Motor neuron (in vitro differentiated cells): ENCODE measurements at places on chromosomes 7 and 10. TPM values are rescaled to one million over a fixed set of nuclear protein-coding genes. Genes with fewer than 3 reads are reported as not detected.

DNA sequence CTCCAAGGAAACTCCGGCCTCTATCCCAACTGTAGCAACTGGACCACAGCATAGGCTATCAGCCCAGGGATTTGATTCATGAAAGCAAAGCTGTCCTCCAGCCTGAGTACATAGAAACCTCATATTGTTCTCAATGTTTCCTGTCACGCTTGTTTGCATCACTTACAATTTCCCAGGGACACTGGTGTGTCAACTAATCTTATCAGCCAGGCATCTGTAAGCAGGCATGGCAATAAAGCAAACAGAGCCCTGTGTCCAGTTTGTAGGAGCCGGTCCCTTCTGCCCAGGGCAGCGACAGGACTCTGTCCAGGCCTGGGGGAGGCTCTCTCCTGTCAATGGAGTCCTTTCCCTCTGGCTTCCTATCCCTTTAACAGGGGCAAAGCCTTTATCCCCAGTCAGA lies 23.0 kb upstream of the CDHR3 start:
- ATAC-seq, result no peak

DNA sequence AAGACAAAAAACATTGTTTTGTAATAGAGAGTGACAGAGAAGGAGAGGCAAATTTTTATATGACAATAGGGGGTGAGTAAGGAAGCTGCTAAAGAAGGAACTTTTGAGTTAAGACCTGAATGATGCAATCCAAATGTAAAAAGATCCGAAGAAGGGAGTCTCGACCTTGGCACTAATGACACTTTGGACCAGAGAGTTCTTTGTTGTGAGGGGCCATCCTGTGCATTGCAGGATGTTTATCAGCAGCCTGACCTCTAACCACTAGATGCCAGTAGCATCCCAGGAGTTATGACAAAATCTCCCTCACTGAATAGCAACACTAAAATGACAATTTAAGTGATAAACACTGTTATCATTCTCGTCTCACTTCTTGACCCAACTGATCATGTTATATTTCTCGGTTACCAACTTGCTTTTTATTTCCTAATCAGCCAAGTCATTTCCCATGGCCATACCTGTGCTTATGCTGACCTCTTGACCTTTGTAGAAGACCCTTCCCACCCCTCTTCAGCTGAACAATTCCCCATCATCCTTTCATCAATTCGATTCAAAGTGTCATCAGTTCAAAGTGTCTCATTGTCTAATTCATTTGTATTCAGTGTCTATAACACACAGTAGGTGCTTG lies 30.0 kb downstream of the DGKI start:
- ATAC-seq, result peak; percentile 32

DNA sequence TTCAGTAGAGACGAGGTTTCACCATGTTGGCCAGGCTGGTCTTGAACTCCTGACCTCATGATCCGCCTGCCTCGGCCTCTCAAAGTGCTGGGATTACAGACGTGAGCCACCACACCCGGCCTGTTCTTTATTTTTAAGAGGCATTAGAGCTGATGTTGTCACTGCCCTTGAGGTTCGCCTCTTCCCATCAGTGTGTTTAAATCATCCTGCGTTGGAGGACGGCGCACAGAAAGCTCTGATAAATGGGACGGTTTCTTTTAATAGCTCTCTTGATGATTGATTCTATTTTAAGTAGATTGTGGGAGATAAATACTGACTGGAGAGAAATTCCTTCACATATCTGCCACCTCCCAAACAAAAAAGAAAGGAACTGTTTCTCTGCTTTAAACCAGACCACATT lies 29.0 kb downstream of the UPP1 start:
- peak; percentile 76 for ATAC-seq

DNA sequence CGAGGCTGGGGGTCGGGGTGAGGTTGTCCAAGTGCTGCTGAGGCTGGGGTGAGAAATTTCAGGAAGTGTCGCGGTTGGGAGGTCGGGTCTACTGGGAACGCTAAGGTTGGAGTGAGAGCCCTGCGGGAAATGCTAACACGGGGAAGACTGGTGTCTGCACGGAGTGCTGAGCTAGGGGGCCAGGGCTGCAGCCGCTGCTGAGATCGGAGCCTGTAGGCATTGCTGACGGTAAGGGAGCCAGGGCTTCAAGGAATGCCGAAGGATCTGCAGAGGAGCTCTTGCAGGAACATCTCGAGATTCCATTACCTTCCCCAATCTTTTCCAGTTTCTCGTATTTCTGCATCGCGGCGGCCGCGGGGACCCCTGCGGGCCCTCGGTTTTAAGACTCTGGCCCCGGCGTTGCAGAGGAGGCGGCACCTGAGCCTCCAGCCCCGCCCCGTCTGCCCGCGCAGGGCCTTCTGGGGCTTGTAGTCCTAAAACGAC lies at the start of gene CDK5:
Gene CDK5, minus strand, starts transcription at position 392 of the 483 bp plus-strand sequence. Its CDS starts 49 bp downstream, at position 343.
- ATAC-seq, result peak; percentile 42

- ATAC-seq, result no peak
Measured at GRCh38 chr10:61987951-61988379, 86.5 kb downstream of the ARID5B start.

- ATAC-seq, result no peak
Measured at GRCh38 chr10:24418532-24418931, 209.6 kb downstream of the KIAA1217 start.

DNA sequence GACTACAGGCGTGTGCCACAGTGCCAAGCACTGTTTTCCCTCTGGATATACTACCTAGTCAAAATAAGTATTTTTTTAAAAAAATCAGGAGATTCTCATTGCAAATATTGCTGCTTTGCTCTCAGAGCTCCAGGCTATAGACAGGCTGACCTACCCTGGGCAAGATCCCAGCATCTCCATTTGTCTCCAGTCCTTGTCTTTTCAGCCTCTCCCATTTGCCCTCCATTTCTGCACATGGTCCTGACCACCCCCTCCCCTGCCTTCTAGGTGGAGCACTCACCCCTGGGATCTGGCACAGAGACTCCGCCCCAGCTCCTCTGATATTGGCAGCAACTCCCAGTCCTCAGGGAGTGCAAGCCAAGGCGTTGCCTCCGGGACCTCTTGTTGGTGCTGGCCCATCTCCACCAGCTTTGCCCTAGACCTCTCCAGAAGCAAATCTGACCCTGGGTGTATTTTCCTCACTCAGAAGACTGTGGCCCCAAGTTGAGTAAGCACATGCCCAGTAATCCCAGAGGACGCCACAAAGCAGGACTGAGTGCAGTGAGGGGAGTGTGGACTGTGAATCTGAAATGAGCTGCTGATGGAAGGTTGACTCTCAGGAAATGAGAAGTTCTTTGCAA lies 120.6 kb downstream of the MTPAP start:
- ATAC-seq, result peak; percentile 68

DNA sequence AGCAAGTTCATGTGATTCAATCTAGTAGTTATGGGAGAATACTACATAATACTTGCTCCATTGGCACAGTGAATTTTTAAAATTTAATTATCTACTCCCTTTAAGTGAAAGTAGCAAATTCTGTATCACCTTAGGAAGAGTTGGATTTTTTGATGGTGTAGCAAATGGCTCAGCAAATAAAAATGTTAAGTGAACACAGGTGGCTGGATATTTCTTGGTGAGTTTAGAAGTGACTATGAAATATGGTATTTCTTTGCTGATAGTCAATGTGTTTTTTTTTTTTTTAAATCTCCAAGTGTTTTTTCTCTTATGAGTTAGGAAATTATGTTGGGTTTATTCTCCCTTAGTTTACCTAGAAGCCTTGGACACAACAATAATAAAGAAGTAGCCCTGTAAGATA lies 67.8 kb downstream of the CREM start:
- ATAC-seq, result no peak

- ATAC-seq, result no peak
Measured at GRCh38 chr7:119964788-119965542, 308.0 kb upstream of the KCND2 start.

DNA sequence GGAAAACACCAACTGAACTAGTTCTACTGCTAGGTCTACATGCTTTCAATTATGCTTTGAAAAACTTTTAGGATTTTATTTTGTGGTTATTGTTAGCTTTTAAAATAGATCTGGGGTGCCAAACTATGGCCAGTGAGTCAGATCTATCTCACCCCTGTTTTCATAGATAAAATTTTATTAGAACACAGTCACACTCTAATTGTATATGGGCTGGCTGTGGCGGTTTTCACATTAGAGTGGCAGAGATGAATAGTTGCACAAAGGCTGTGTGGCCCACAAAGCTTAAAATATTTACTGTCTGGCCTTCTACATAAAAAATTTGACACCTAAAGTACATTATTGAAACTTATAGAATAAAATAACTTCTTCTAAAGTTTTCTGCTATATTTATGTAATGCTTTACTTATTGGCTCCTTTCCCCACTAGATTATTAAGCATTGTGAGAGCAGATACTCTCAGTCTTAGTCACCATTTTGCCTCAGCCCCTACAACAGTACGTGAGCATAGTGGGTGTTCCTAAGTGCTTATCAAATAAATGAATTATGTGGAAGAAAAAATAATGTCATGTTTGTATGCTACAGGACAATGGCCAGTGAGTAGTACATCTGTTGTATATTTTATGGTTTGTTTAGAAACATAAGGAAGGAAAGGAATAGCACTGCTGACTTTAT lies 5.4 kb upstream of the SUV39H2 start:
- no peak for ATAC-seq

DNA sequence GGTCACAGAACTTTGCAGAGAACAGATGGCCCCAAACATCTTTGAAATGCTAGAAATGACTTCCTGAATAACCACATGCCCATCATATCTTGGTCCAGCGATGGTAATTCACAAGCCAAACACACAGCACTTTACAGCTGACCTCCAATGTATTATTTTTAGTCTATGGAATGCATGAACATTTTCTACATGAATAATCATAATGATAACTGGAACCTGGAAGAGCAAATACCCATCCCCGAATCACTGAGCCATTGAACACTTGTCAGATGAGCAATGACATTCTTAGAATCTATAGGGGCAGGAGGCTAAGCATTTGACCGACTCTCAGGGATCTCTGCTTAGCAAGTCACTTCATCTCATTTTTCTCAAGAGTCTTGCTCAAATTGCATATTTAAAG lies 167.3 kb downstream of the CREB5 start:
- ATAC-seq, result no peak

DNA sequence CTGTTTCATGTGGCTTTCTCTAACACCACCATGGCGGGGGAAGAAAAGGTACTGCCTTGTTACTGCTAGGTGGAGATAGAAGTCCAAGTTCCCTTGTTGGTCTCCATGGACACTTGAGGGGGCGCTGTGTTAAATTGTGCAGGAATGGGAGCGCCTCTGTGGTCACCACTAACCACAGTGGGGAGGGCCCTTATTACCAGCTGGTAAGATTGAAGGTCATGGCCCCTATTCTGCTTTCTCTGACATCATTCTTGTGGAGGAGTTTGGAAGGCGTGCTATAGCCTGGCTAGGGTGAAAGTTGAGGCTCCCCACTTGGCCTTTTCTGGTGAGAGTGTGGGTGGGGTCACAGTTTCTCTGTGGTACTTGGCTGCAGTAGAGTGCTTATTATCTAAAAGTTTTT lies 14.9 kb upstream of the MXI1 start:
- no peak for ATAC-seq

- ATAC-seq, result no peak
Measured at GRCh38 chr10:119268428-119268827, 61.1 kb downstream of the GRK5 start.

DNA sequence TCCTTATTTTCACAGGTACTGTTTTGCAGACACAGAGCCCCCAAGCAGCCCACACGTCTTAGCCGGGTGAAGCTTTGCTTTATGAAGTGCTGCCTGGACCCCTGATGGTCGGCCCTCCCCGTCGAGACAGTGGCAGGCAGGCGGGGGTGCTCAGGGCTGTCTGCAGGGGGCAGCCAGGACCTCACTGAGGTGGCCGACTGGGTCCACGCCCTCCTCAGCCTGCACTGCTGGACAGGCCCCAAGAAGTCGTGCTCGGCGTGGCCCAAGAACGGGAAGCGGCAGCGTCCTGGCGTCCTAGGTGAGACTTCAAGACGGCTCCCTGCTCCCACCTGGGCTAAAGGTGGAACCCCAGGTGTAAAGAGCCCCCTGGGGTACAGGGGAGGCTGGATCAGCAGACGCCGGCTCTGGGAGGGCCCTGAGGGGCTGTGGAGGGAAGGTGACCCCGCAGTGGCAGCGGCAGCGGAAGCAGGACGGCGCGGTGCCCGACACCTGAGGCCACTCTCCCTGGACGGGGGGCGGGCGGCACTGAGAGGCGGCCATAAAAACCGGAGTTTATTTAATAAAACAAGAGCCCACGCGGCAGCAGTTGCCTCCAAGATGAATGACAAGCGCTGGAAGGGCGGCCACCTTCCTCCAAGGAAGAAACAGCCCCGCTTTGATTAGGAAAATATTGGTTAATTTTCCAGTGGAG lies 179.4 kb downstream of the ELFN1 start:
- ATAC-seq, result no peak

DNA sequence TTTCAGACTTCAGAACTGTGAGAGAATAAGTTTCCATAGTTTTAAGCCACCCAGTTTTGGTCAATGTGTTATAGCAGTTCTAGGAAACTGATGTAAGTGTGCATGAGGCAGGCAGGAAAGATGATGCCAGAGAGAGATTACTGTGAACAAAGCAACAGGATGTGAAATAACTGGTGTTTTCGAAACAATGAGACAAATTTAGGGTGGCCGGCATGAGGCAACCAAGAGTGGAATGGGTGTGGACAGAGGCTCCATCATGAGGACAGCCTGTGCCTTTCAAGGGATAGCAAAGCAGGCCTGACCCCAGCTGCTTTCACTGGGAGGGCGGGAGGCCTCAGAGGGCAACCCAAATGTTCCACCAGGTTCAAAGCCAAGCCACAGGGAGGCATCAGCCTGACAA lies 67.3 kb upstream of the UCN3 start:
- no peak for ATAC-seq

DNA sequence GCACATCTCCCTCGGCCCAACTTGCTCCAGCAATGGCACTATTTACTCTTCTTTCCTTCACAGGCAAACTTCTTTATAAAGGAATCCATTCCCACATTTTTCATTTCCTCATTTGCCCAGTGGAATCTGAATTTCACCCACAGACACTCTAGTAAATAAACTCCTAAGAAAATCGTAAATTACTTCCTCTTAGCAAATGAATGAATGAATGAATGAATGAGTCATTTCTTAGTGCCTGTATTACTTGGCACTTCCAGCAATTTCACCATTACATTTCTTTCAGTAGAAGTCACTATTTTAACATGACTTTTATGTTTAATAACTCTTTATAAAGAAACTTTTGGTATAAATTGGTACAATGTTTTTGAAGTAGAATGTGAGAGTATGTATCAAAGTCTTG lies 55.7 kb downstream of the DDC start:
- no peak for ATAC-seq

GRCh38 chr7:24456526-24457218 lies 116.6 kb upstream of the PALS2 start:
- no peak for ATAC-seq

Gene SRGN
- not detected in 2 replicates for total RNA-seq

Gene SFXN2
- 14.3 and 21.5 TPM in 2 replicates for total RNA-seq

Gene CALCR
- 0.06 TPM in 1 of 2 replicates, not detected in the other for total RNA-seq

Gene HOXA3
- 22.5 and 22.8 TPM in 2 replicates for total RNA-seq

Gene OR13A1
- total RNA-seq, result 0.05 and 0.19 TPM in 2 replicates

Gene SPDYE17
- total RNA-seq, result not detected in 2 replicates

Gene AQP1
- total RNA-seq, result 0.60 and 1.1 TPM in 2 replicates

Gene SLC18A3
- 0.45 and 0.66 TPM in 2 replicates for total RNA-seq
